Prostate gland (tissue), 2 donors: ENCODE measurements at places on chromosomes 7 and 10.

DNA sequence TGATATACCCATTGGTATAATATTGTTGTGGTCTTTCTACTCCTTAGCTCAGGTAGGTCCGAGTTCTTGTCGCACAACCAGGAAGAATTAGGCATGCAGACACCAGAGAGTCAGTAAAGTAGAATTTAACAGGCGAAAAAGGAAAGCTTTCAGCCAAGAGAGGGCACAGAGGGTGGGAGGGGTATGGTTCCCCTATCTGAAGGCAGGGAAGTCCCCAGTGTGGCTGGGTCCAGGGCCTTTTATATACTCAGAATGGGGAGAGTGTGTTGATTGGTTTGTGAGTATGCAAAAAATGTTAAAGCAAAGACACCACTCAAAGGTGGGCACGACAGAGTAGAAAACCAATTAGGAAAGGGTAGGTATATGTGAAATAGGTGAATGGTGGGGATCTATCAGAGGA is 53.9 kb downstream of the IMMP2L start:
- DNase-seq, result no peak

DNA sequence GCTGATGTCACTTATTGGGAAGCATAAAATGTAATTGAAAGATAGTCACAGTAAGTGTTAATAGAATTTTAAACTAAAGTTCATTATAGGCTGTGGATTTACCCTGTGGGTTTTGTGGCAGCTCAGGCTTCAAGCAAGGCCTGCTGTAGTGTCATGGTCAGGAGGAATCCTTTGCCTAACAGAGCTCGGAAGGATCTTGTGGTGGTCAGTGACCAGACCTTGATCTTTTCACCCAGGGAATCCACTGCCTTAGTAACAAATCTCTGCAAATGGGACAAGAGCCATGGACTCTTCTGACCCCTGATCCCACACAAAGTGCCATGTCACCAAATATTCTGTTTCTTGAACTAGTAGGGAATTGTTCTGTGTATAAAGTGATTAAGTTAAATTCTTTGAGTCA is 20.6 kb upstream of the HDAC9 start:
- no peak for DNase-seq

GRCh38 chr7:146956321-146956720 is 839.7 kb downstream of the CNTNAP2 start:
- DNase-seq, result no peak

- DNase-seq, result no peak
These were observed 41.1 kb downstream of the STK32C start for GRCh38 chr10:132266594-132267161.

GRCh38 chr10:6220418-6221191 is 17.9 kb downstream of the PFKFB3 start:
- no peak for DNase-seq
